ENCODE measurements at places on chromosomes 12 and 14. TPM values are rescaled to one million over a fixed set of nuclear protein-coding genes. Genes with fewer than 3 reads are reported as not detected.

Gene POTEM
- not detected for total RNA-seq

Gene TMTC1
- 2.9 TPM for total RNA-seq

Gene RAPGEF3
- 2.8 TPM for total RNA-seq

Gene NRXN3
- total RNA-seq, result 2.5 TPM

Gene CCNB1IP1
- total RNA-seq, result 17.4 TPM

Gene PTGER2
- total RNA-seq, result not detected

Gene STAB2
- 0.12 TPM for total RNA-seq

Gene BDKRB1
- 0.92 TPM for total RNA-seq

Gene TCTN2
- 9.9 TPM for total RNA-seq

Gene GZMB
- total RNA-seq, result 1.8 TPM

Gene ANAPC7
- total RNA-seq, result 22.9 TPM

Gene CLEC2A
- total RNA-seq, result not detected

Gene SRRM4
- not detected for total RNA-seq

Gene FGF6
- total RNA-seq, result not detected

Gene SIRT4
- 0.73 TPM for total RNA-seq

Gene CCDC184
- 0.43 TPM for total RNA-seq

Gene OR10G3
- total RNA-seq, result not detected

Gene INSM2
- total RNA-seq, result not detected

Gene LUM
- total RNA-seq, result 164 TPM

Gene MMP14
- 37.1 TPM for total RNA-seq

Gene MYF6
- not detected for total RNA-seq

Gene IFI27
- total RNA-seq, result 12.0 TPM

Gene GPD1
- 6.2 TPM for total RNA-seq

Gene RD3L
- not detected for total RNA-seq

Gene RPL10L
- not detected for total RNA-seq

Gene MARK3
- 35.3 TPM for total RNA-seq

Gene A2M
- 57.3 TPM for total RNA-seq

Gene TAS2R50
- total RNA-seq, result 0.47 TPM

Gene EML5
- total RNA-seq, result 2.0 TPM

Gene TEX22
- 1.6 TPM for total RNA-seq

Gene OTUB2
- total RNA-seq, result 1.1 TPM

Gene ERBB3
- 106 TPM for total RNA-seq

Gene SDSL
- total RNA-seq, result 6.8 TPM

Gene CARMIL3
- total RNA-seq, result 0.75 TPM

Gene ZC2HC1C
- 2.6 TPM for total RNA-seq

Gene PLXNC1
- 13.7 TPM for total RNA-seq

Gene ANKRD9
- total RNA-seq, result 9.9 TPM

Gene FZD10
- 0.25 TPM for total RNA-seq

Gene ESRRB
- 0.38 TPM for total RNA-seq

Gene DLST
- 35.3 TPM for total RNA-seq

Gene MMP17
- total RNA-seq, result 0.58 TPM

Gene SYT1
- total RNA-seq, result 0.31 TPM

Gene MGAT4C
- total RNA-seq, result 0.08 TPM

Gene P2RX7
- total RNA-seq, result 1.8 TPM

Gene TMEM179
- total RNA-seq, result 2.2 TPM

Gene TAS2R10
- total RNA-seq, result 0.28 TPM

Gene SLC10A1
- total RNA-seq, result 0.06 TPM

Gene LBHD2
- total RNA-seq, result not detected

Gene CD4
- 1.7 TPM for total RNA-seq

Gene PDZRN4
- total RNA-seq, result not detected

Gene MANSC4
- not detected for total RNA-seq

Gene EPYC
- total RNA-seq, result not detected

Gene TTC6
- not detected for total RNA-seq

Gene RNU4-1
- total RNA-seq, result 1,121 TPM

Gene GPR65
- total RNA-seq, result 0.19 TPM

Gene FKBP11
- 70.9 TPM for total RNA-seq

Gene OTX2
- total RNA-seq, result not detected
